Hair follicle dermal papilla cell (primary cell): ENCODE measurements at places on chromosomes 12 and 14. TPM values are rescaled to one million over a fixed set of nuclear protein-coding genes. Genes with fewer than 3 reads are reported as not detected.

The LTB4R gene
- 1.3 and 2.6 TPM in 2 replicates for total RNA-seq

The ANG gene
- 8.4 and 9.5 TPM in 2 replicates for total RNA-seq

The PPP4R4 gene
- 2.7 and 5.4 TPM in 2 replicates for total RNA-seq

The SDSL gene
- 2.3 and 3.6 TPM in 2 replicates for total RNA-seq

The GTF2A1 gene
- 42.5 and 44.9 TPM in 2 replicates for total RNA-seq

The RERG gene
- total RNA-seq, result 0.24 TPM in 1 of 2 replicates, not detected in the other

The HPD gene
- not detected in 2 replicates for total RNA-seq

The ERP27 gene
- total RNA-seq, result not detected in 2 replicates

The KLRF1 gene
- total RNA-seq, result 0.16 TPM in 1 of 2 replicates, not detected in the other

The MANSC4 gene
- not detected in 2 replicates for total RNA-seq

The DUSP6 gene
- total RNA-seq, result 9.7 and 12.3 TPM in 2 replicates

The PLEK2 gene
- 1.9 and 2.6 TPM in 2 replicates for total RNA-seq

The ART4 gene
- not detected in 2 replicates for total RNA-seq

The FAM90A1 gene
- 0.12 and 0.16 TPM in 2 replicates for total RNA-seq

The KLHL33 gene
- 0.32 and 0.49 TPM in 2 replicates for total RNA-seq

The CARMIL3 gene
- under 0.01 TPM in 1 of 2 replicates, not detected in the other for total RNA-seq

The KRT72 gene
- total RNA-seq, result not detected in 2 replicates

The CLEC12A gene
- total RNA-seq, result 0.65 TPM in 1 of 2 replicates, not detected in the other

The GCH1 gene
- 2.4 and 7.1 TPM in 2 replicates for total RNA-seq

The FGF6 gene
- total RNA-seq, result not detected in 2 replicates

The UNC79 gene
- total RNA-seq, result 0.12 and 0.16 TPM in 2 replicates

The GSG1 gene
- 0.16 TPM in 1 of 2 replicates, not detected in the other for total RNA-seq

The ANKRD33 gene
- total RNA-seq, result not detected in 2 replicates

The ALKBH2 gene
- 10.3 and 14.1 TPM in 2 replicates for total RNA-seq

The GDF3 gene
- total RNA-seq, result not detected in 2 replicates

The RNF212B gene
- not detected in 2 replicates for total RNA-seq

The SMARCD1 gene
- 66.9 and 67.5 TPM in 2 replicates for total RNA-seq

The OR6C2 gene
- not detected in 2 replicates for total RNA-seq

The STAC3 gene
- 0.81 TPM in 1 of 2 replicates, not detected in the other for total RNA-seq

The HOXC12 gene
- total RNA-seq, result not detected in 2 replicates

The TMEM117 gene
- 8.0 and 12.0 TPM in 2 replicates for total RNA-seq

The RNASE3 gene
- not detected in 2 replicates for total RNA-seq

The WNT5B gene
- total RNA-seq, result 312 and 507 TPM in 2 replicates

The INHBC gene
- total RNA-seq, result not detected in 2 replicates

The AMDHD1 gene
- total RNA-seq, result under 0.01 TPM in 1 of 2 replicates, not detected in the other

The HRK gene
- total RNA-seq, result not detected in 2 replicates

The RNU7-1 gene
- total RNA-seq, result not detected in 2 replicates

The TCL1B gene
- total RNA-seq, result not detected in 2 replicates

The KRT3 gene
- total RNA-seq, result not detected in 2 replicates

The ANHX gene
- total RNA-seq, result not detected in 2 replicates

The GXYLT1 gene
- 9.2 TPM in 2 replicates for total RNA-seq

The RNASE7 gene
- total RNA-seq, result not detected in 2 replicates

The GZMB gene
- not detected in 2 replicates for total RNA-seq

The C1S gene
- 222 and 306 TPM in 2 replicates for total RNA-seq

The CSAD gene
- 13.2 and 14.1 TPM in 2 replicates for total RNA-seq

The SDR9C7 gene
- not detected in 2 replicates for total RNA-seq

The TEAD4 gene
- total RNA-seq, result 18.9 and 26.1 TPM in 2 replicates
